Activated CD4-positive, alpha-beta T cell treated with anti-CD3 and anti-CD28 coated beads for 48 hours (primary cell): ENCODE measurements at places on chromosomes 7 and 10.

DNA sequence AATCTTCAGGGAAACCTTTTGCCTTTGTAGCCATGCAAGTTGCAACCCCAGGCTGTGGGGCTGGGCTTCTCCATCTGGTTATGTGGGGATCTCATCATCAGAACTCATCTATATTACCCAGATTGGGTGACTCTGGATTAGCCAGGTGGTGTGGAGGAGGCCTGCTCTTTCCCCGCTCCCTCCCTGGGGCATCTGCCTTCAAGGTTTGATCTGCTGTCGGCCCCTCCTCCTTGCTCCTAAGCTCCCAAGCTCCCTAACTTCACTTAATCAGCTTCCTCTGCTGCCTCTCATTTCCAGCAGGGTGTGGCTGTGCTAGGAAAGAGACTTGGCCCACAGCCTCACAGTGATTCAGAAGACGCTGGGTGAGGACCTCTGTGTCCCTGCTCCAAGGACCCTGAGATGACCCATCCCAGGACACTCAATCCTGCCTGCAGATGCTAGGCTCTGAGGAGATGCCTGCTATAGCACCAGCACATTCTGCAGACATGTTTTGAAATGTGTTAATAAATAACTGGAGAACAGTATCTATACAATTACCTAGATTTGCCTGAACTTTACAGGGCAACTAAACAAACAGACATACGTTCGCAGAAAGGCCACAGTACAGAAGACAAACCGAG lies 392.1 kb upstream of the PODXL start:
- no peak for DNase-seq

- no peak for DNase-seq
These were observed 2.7 kb upstream of the HERPUD2 start for GRCh38 chr7:35697414-35698175.

GRCh38 chr10:113049881-113050280 lies 99.8 kb downstream of the TCF7L2 start:
- no peak for DNase-seq

DNA sequence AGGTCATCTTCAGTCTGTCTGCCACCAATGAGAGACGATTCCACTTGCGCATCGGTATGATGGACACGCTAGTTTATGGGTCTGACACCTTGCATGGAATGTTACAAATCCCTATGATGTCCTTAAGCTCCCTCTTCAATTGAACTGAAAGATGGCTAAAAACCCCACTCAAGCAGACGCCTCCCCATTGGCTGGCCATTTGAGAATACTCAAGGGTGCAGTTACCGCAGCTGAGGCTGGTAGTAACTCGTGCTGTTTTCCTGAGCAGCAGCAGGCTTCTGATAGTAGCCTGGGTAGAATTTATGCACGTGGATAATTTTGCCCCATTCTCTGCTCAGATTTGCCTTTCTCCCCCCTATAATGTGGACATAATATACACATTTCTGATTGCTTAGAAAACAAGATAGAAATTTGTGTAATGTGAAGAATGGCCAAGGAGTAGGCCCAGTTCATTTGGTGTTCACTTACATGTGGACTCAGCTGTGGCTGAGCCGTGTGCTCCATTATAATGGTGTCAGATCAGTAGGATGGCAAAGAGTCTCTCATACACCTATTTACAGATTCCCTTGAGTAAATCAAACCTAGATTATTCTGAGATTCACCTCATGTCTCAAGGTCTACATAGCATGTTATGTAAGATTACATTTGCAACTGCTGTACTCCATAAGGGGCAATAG lies 142.8 kb downstream of the HIBADH start:
- DNase-seq, result no peak

- DNase-seq, result no peak
These were observed 907 bp upstream of the VPS50 start for GRCh38 chr7:93231259-93231658.

- DNase-seq, result no peak
These were observed 179.6 kb downstream of the ZMYND11 start for GRCh38 chr10:314871-315270.

DNA sequence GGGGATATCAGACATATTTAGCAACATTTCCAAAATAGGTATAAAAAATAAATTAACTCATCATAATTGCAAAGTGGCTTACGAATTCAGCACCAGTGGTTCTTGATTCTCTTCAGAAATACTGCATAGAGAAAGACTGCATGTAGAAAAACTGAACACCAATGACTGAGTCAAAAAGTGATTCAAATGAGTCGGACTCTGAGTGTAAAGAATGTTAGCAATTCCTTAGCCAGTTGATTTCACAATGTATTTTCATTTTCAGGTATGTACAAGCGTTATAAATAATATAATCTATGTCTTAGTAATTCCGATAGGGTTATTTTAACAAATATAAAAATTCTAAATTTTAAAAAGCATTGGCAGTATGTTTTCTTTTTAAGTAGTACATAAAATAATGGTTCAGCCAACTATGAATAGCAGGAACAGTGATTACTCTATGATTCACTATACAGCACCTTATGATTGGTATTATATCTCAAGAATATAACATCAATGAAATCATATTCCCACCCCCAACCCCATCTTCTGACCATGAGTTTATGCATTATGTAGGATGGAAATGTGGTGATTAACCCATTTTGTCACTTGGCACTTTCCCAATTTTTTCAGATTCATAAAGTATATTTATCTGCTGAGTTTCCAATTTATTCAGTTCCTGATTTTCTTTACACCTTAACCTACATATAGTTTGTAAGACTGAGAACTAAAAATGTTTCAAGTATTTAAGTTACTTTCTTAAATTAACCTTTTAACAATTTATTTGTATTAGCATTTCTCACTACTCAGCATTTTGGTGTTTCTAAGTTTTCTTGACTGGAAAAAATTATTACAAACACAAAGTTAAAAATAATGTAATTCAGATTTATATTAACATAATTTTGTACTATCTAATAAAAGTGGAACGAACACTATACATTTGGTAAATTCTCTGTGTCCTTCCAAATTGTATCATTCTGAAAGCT lies 33.9 kb downstream of the DNAJC1 start:
- DNase-seq, result no peak

DNA sequence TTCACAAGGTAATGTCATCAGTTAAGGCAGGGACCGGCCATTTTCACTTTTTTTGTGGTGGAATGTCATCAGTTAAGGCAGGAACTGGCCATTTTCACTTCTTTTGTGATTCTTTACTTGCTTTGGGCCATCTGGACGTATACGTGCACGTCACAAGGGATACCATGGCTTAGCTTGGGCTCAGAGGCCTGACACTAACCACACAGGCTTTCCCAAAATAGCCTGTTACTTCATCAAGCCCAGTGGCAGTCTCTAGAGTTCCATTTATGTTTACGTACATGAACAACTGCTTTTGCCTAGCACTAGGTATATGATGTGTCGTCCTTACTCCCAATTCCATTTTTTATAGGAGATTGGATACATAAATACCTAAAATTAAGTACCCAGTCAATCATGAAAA lies 237.9 kb downstream of the C7orf25 start:
- DNase-seq, result no peak

GRCh38 chr7:37656913-37657530 lies 26.5 kb upstream of the GPR141 start:
- DNase-seq, result no peak

GRCh38 chr10:76962851-76963250 lies 674.8 kb downstream of the KCNMA1 start:
- DNase-seq, result no peak

GRCh38 chr7:77434570-77435275 lies 18.6 kb upstream of the GSAP start:
- DNase-seq, result no peak

DNA sequence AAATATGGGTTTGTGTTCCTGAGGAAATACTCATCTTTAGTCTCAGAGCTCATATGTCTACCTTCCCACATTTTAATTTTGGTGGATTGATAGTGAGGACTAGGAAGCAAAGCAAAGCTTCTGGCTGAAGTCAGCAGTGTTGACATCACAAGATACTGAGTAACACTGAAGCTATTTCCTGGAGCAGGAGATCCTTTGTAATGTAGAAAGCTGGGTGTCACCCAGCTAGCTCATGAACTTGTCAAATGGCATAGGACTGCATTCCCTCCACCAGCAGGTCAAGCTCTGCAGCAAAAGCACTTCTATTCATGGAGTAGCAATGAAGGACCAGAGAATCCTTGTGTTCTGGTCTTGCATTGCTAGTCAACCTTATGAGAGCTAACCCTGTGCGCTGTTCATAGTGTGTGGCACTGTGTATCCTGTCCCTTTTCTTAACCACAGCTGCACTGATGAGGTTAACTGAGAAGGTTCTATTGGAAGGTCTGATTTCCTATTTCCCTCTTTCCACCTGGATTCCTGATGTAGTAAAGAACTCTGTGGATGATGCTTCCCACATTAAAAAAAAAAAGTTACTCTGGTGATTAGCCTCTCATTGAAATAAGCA lies 94.8 kb upstream of the ZNF804B start:
- no peak for DNase-seq

GRCh38 chr7:7911369-7912123 lies 57.0 kb upstream of the GLCCI1 start:
- no peak for DNase-seq

- no peak for DNase-seq
These were observed 186.8 kb downstream of the CTTNBP2 start for GRCh38 chr7:117686311-117686935.

GRCh38 chr10:124168581-124168980 lies 75.2 kb upstream of the CHST15 start:
- no peak for DNase-seq

- DNase-seq, result no peak
These were observed 118.2 kb upstream of the C7orf33 start for GRCh38 chr7:148472406-148472805.

GRCh38 chr7:155380221-155380861 lies 77.6 kb upstream of the EN2 start:
- DNase-seq, result peak; percentile 88

- DNase-seq, result no peak
These were observed 30.1 kb downstream of the RPA3 start for GRCh38 chr7:7688310-7688709.

DNA sequence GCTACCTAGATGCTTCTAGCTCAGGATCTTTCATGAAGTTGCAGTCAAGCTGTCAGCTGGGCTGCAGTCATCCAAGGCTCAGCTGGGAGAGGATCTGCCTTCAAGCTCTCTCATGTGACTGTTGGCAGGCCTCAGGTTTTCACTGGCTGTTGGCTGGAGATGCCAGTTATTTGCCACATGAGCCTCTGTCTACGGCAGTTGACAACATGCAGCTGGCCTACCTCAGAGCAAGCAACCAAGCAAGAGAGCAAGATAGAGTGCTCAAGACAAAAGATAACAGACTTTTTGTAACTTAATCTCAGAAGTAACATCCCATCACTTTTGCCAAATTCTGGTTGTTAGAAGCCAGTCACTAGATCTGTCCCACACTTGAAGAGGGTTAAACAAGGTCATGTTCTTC lies 125.8 kb downstream of the TPST1 start:
- DNase-seq, result no peak

GRCh38 chr7:66699998-66700397 lies 40.5 kb upstream of the RABGEF1 start:
- DNase-seq, result no peak

- no peak for DNase-seq
These were observed 49.1 kb downstream of the GRB10 start for GRCh38 chr7:50733552-50733951.

DNA sequence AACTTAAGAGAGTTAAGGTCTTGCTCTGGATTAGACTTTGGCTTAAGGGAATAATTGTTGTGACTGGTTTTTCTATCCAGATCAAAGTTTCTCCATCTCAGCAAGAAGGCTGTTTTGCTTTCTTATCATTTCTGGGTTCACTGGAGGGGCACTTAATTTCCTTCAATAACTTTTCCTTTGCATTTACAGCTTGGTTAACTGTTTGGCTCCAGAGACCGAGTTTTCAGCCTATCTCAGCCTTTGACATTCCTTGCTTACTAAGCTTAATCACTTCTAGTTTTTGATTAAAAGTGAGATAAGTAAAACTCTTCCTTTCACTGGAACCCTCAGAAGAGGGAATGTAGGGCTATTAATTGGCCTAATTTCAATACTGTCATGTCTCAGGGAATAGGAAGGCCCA lies 76.4 kb downstream of the LARP4B start:
- DNase-seq, result no peak

GRCh38 chr10:57919864-57920263 lies 347.8 kb downstream of the IPMK start:
- no peak for DNase-seq

- DNase-seq, result peak; percentile 69
These were observed at the start of gene GIMAP5 for GRCh38 chr7:150737265-150738055. TSS of gene GIMAP5 (plus strand) at chr7:150737418. CDS start at chr7:150740885, 3,467 bp downstream.

- no peak for DNase-seq
These were observed 17.5 kb upstream of the TSGA13 start for GRCh38 chr7:130703851-130704250.

GRCh38 chr7:119256001-119256400 lies 1017.0 kb upstream of the KCND2 start:
- no peak for DNase-seq

DNA sequence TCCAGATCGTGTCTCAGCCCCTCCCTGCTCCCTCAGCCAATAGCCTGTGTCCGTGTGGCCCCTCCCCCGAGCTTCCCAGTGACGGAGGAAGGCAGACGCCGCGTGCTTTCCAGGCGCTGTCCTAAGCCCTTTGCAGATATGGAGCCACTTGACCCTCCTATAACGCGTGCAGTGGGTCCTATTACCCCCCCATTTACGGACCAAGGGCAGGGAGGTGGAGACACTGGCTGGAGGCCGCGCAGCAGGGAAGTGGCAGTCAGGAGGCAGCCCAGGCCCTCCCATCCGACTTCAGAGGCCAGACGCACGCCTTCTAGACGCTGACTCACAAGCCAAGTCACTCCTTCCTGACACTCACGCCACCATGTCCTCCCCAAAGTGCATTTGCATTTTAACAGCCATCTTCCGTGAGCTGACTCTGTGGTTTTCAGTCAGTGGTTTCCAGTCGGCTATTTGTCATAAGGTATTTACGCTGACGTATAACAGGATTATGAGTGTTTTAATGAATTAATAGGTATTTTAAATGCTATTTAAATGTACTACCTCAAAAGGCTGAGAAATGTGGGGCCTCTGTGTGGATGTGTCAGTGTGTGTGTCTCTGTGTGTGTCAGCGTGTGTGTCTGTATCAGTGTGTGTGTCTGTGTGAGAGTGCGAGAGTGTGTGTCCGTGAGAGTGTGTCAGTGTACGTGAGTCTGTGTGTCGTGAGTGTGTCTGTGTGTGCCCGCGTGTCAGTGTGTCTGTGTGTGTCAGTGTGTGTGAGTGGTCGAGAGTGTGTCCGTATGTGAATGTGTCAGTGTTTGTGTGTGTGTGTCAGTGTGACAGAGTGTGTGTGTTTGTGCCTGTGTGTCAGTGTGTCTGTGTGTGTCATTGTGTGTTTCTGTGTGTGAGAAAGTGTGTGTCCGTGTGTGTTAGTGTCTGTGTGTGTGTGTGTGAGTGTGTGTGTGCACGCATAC lies 92.0 kb upstream of the INSIG1 start:
- DNase-seq, result peak; percentile 95
